ENCODE measurements at places on chromosomes 11 and 22.

GRCh38 chr11:117384045-117384444 lies 56.4 kb downstream of the CEP164 start:
- DNase-seq, result no peak

- no peak for DNase-seq
These were observed 3.5 kb downstream of the TRIM66 start for GRCh38 chr11:8679006-8679405.

- no peak for DNase-seq
These were observed 125.0 kb upstream of the ARHGAP42 start for GRCh38 chr11:100562128-100562527.

DNA sequence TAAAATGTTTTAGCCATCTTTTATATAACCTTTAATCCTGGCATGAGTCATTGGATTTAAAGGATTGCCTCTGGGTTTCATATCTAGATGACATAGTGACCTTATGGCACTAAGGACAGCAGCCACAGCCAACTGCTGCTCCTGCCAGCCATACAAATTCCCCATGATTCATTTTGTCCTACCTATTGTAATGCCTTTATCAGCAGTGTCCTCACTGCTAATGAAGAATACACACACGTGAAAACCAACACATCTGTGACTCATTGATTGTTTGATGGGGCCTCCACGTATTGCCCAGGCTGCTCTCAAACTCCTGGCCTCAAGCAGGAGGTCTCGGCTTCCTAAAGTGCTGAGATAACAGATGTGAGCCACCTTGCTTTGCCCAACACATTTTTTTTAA lies 1.8 kb downstream of the LDHAL6A start:
- DNase-seq, result no peak

- DNase-seq, result no peak
These were observed 37.5 kb upstream of the CAPRIN1 start for GRCh38 chr11:34013898-34014571.

Measured in CD4-positive, alpha-beta T cell treated with Interleukin-15 for 1 hour (primary cell).